Breast epithelium (tissue), 4 donors: ENCODE measurements at places on chromosomes 13 and 19. TPM values are rescaled to one million over a fixed set of nuclear protein-coding genes. Genes with fewer than 3 reads are reported as not detected.

DNA sequence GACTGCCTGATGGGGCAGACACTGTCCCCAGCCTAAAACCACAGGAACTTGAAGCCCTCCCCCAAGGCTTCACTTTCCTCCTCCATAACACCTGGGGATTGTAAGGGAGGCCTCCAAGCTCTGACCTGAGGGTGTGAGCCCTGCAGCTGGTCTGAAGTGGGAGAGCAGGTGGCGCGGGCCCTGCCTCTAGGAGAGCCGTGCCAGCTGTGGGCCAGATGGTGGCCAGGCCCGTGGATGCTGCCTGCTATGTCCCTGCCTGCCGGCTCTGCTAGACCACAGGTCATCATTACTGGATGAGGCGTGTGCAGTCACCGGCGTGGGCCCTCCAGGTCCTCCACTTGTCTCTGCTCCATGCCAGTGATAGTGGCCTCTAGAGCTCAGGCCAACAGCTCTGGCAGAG, 3.5 kb upstream of the KLHL26 start:
- DNase-seq, result no peak
- no peaks in the 10 kb centered on the region for H3K27me3 ChIP-seq
- H3K4me1 ChIP-seq, result peaks cover 9% of the 10 kb centered on the region
- no peak overlapping the region for H3K27ac ChIP-seq
- H3K4me3 ChIP-seq, result no peak overlapping the region

Gene CLDND2
- total RNA-seq, result not detected

Gene TDRD3
- total RNA-seq, result 32.1 TPM

DNA sequence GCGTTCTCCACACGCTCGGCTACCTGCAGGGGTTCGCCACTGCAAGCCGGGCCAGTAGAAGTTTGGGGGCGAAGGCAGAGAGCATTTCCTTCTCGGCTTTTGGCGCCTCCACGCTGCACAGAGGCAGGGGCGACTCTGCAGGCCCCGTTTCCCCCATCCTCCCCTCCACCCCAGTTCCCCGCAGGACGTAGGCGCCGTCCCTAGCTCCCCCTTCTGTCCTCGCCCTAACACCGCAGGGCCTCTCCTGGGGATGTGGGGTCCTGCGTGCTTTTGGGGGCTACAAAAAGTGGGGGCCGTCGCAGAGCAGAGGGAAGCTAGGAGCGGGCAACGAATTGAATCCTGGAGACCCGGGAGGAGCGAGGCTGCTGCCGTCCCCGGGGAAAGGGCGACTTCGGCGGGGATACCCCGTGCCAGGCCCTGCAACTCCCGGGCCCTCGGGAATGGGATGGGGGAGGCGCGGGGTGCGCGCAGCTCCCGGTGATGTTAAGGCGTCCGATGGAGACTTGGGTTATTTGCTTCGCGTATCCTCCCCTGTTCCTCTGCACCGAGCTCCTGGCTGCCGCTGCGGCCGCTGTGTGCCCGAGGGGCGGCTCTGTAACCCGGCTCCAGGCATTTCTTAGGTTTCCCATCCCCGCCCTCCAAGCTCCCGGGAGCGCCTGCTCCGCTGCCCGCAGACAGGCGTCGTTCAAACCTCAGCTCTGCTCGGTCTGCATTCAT, 255.9 kb upstream of the SOX21 start:
- H3K27me3 ChIP-seq, result no peaks in the 10 kb centered on the region
- no peak for DNase-seq
- no peaks in the 10 kb centered on the region for H3K4me1 ChIP-seq
- H3K27ac ChIP-seq, result no peak overlapping the region
- peak overlapping the region; percentile 51 for H3K4me3 ChIP-seq

Gene IZUMO1
- total RNA-seq, result not detected

- no peak overlapping the region for H3K4me3 ChIP-seq
- H3K4me1 ChIP-seq, result no peaks in the 10 kb centered on the region
- peak; percentile 63 for DNase-seq
- H3K27me3 ChIP-seq, result no peaks in the 10 kb centered on the region
- no peaks in the 10 kb centered on the region for H3K36me3 ChIP-seq
Observed at GRCh38 chr19:46529622-46530451, 34.2 kb upstream of the PNMA8B start.

- no peak overlapping the region for H3K27ac ChIP-seq
- H3K27me3 ChIP-seq, result no peaks in the 10 kb centered on the region
- no peak overlapping the region for H3K4me3 ChIP-seq
- no peaks in the 10 kb centered on the region for H3K4me1 ChIP-seq
- H3K36me3 ChIP-seq, result no peaks in the 10 kb centered on the region
Observed at GRCh38 chr19:40581531-40581930, 4.9 kb downstream of the SHKBP1 start.

DNA sequence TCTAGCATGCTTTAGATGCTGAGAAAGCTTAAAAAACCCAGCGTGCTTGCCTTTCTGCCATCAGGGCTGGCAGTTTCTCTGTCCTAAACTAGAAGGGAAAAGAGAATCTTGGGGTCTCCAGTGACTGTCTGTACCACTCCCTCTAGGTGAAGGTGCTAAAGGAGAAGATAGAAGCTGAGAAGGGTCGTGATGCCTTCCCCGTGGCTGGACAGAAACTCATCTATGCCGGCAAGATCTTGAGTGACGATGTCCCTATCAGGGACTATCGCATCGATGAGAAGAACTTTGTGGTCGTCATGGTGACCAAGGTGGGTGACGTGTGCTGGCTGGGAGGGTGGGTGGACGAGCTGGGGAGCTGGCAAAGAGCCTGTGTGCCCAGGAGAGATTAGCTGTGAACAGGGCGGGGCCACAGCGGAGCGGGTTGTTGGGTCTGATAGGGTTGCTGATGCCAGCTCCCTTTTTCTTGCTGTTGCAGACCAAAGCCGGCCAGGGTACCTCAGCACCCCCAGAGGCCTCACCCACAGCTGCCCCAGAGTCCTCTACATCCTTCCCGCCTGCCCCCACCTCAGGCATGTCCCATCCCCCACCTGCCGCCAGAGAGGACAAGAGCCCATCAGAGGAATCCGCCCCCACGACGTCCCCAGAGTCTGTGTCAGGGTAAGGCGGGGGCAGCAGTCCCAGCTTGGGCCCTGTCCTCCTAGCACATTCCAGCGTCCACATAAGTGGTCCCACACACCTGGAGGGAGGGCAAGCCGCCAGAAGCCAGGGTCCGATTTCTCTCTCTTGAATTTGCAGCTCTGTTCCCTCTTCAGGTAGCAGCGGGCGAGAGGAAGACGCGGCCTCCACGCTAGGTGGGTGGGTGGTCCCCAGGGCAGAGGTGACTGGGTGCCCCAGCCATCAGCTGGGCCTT, 2.3 kb downstream of the RAD23A start:
- H3K36me3 ChIP-seq, result peaks cover 21% of the 10 kb centered on the region
- no peak for DNase-seq
- H3K27me3 ChIP-seq, result no peaks in the 10 kb centered on the region
- no peak overlapping the region for H3K27ac ChIP-seq
- H3K4me1 ChIP-seq, result no peaks in the 10 kb centered on the region
- no peak overlapping the region for H3K4me3 ChIP-seq

- DNase-seq, result no peak
- no peak overlapping the region for H3K4me3 ChIP-seq
Observed at GRCh38 chr13:32682740-32683139, 96.5 kb downstream of the PDS5B start.

DNA sequence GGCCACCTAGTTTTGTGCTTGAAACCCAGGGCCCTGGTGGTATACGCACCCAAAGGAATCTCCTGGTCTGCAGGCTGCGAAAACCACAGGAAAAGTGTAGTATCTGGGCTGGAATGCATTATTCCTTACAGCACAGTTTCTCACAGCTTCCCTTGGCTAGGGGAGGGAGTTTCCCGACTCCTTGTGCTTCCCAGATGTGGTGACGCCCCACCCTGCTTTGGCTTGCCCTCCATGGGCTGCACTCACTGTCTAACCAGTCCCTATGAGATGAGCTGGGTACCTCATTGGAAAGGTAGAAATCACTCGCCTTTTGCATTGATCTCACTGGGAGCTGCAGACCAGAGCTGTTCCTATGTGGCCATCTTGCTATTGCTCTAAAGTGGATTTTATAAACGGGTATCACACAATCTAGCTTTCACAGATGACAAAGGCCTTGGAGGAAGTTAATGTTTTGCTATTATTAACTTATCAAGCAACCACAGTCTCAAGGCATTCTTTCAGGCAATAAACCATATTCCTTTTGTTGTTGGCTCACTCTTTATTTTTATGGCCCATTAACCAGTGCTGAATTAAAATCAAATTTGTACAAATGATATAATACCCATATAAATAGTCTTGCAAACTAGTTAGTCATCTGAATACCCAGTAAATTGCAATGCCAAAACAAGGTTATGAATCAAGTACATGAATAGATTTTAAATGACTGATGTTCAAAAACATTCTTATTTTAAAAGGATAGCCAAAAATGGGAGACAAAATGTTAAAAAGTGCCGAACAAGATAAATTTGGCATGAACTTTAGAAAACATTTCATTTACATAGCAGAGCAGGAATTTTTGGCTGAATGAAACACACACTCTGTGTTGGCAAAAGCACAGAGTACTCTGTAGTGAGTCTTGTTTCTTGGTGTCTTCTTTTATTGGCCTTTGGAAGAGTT, 475.4 kb upstream of the ARGLU1 start:
- no peak for DNase-seq
- no peaks in the 10 kb centered on the region for H3K27me3 ChIP-seq
- no peak overlapping the region for H3K4me3 ChIP-seq

GRCh38 chr19:18795540-18795939, 4.4 kb upstream of the COMP start:
- no peak overlapping the region for H3K4me3 ChIP-seq
- H3K4me1 ChIP-seq, result peaks cover 7% of the 10 kb centered on the region
- H3K27me3 ChIP-seq, result peaks cover 20% of the 10 kb centered on the region
- DNase-seq, result no peak
